ENCODE measurements at places on chromosomes 2 and 18.
A peak's percentile ranks its signal among the peaks of the same experiment; 100 is the strongest.

GRCh38 chr2:123073371-123073770 lies 951.7 kb upstream of the CNTNAP5 start:
- no peak for DNase-seq

- no peak for DNase-seq
Measured at GRCh38 chr18:69974365-69974764, 26.7 kb upstream of the CD226 start.

GRCh38 chr18:26909599-26910290 lies 44.2 kb upstream of the AQP4 start:
- DNase-seq: no peak

GRCh38 chr2:48122166-48122565 lies 215.9 kb upstream of the FBXO11 start:
- DNase-seq: no peak

GRCh38 chr2:119826370-119826961 lies 66.7 kb downstream of the PTPN4 start:
- peak; percentile 43 for DNase-seq

DNA sequence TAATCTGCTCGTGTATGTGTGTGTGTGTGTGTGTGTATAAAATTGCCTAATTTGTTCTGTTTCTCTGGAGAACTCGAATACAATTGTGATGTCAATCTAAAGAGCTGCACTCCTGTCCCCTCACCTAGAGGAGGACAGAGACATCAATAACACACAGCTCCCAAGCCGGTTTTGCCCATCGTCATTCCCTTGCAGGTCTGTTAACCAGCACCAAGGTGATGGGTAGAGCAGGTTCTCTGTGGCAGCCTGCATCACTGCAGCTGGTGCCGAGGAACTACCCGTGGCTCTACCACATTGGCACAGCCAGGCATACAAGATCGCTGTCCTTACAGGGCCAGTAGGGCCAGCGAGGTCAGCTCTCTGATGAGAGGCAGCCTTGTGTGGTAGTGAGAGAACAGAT lies 41.0 kb downstream of the LBH start:
- no peak for DNase-seq

- no peak for DNase-seq
Measured at GRCh38 chr2:86223927-86224560, 24.8 kb downstream of the MRPL35 start.

DNA sequence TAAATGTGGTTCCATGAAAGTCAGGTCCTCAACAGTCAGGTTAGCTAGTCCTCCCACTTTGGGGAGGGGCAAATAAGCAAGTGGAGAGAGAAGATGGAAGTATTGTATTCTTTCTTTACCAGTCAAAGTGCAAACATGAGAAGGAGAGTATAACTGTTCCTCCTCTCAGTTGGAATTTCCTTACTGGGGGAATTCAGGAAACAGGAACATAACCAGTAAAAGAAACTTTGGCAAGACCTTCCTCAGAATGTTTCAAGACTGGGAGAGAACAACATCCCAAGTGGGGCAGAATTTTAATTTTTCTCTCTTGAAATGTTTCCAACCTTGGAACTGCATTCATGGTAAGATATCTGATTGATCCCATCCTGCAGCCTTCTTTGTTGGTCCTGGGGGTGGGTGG lies 552.4 kb upstream of the TNP1 start:
- DNase-seq: no peak

GRCh38 chr18:47893939-47894699 lies 36.3 kb downstream of the SMAD2 start:
- no peak for DNase-seq

- DNase-seq: no peak
Measured at GRCh38 chr2:230893338-230893737, 28.6 kb downstream of the ITM2C start.

GRCh38 chr2:28544922-28545589 lies 49.2 kb downstream of the PLB1 start:
- DNase-seq: peak; percentile 31

- DNase-seq: no peak
Measured at GRCh38 chr2:74532222-74532621, 2.5 kb downstream of the HTRA2 start.

DNA sequence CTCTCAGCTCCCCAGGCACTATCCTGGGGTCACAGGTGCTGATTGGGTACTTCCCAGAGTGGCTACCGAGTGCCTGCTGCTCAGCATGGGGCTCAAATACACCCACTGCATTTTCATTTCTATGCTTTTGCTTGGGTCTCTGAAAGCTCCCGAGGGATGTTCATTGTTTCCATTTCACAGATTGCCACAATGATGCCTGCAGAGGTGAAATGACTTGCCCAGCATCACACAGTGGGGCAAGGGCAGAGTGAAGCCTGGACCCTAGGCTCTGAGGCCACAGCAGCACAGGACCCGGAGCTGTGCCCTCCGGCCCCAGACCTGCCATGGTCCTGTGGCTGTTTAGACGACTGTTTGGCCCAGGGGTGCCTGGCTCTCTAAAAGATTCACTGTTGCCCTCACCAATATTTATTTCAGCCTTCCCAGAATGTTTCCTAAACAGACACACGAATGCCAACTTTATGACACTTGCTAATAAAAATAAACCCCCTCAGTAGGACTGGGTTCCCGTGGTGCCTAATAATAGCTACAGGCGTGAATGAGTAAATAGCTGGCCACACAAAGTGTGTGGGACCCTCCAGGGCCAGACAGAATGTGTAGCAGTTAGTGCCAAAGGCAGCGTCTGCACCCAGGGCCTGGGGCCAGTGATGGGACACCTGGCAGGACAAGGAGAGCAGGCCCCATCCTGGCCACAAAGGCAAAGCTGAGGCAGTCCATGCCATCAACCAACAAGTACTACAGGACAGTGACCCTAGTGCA lies 11.5 kb upstream of the ST8SIA5 start:
- DNase-seq: no peak

DNA sequence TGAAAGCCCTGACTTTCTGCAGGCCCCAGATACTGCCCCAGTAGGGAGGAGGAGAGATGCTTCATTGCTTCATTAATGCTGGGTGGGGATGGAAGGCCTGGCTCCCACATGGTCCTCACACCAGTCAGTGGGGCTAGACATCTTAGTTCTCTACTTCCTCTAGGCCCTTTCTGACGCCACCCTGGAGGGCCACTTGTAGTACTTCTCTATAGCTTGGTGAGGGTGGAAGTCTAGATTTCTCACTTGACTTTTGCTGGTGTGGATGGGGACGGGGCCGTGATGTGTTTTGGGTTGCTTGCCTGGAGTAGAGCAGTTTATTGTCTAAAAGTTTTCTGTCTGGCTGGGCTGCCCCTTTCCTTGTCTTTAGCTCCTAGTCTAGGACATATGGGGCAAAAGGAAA lies 18.7 kb downstream of the MERTK start:
- DNase-seq: no peak

DNA sequence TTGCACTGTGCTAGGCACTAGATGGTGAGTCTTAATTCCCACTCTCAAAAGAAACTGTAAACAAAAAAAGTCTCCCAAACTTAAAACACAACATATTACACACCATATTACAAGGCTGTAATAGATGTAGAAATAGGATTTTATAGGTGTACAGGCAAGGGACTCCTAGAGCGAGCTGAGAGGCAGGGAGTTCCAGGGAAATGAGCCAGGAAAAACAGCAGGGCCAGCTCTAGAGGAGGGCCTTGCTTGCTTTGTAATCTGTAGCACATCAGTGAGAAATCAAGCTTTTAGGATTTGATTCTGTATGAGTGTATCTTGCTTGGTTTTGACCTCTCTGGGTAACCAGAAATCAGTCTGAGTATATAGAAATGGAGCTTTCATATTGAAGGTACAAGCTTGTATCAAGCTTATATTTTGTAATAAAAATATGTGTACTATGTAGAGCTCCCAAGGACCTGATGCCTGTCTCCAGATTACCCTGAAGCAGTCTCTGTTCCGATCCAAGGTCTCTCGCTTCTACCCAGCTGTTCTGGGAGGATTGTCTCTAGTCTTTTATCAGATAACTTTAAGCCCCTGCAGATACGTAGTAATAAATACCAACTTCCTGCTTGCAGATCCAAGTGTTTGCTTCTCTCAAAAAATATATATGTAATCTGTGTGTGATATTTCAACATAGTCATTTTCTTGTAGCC lies 73.0 kb downstream of the MYO1B start:
- DNase-seq: no peak

- no peak for DNase-seq
Measured at GRCh38 chr2:198587741-198588140, 783.3 kb downstream of the PLCL1 start.

DNA sequence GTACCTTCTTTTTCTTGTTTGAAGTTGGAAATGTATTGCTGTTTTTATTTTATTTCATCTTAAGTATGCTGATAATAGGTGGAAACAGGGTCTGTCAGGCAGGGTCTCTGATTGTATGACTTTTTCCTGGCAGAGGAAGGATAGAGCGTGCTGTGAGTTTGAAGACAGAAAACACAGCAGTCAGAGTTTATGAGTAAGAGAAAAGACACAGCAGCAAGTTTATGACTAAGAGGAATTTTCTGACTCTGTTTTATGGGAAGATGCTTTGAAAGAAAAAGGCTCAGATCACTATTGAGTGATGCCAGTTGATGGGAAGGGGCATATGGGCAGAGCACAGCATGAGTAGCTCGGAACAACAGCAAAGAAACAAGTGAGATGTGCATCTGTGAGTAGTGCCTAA lies 379.1 kb downstream of the MEIS1 start:
- no peak for DNase-seq

DNA sequence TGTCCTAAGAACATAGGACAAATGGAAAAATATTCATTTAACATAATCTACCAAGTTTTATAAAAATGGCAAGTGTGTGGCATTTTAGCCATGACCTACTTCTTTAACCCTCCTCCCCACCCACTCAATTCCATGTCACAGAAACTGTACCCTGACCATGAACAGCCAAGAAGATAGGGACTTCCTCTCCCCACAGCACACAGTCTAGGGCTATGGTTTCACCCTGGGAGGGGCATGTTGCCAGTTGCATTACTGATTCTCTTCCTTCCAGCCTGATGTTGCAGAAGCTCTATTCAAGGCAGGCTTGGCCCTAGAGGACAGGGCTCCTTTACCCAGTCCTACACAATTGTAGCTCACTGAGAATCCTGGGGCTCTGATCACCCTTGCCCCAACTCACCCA lies 153.6 kb upstream of the KLF7 start:
- no peak for DNase-seq

GRCh38 chr2:2707206-2707991 lies 376.3 kb upstream of the MYT1L start:
- no peak for DNase-seq

GRCh38 chr2:62197925-62198633 lies 2.2 kb downstream of the B3GNT2 start:
- DNase-seq: no peak

- no peak for DNase-seq
Measured at GRCh38 chr2:207926133-207926988, 99.0 kb downstream of the PLEKHM3 start.

GRCh38 chr18:44918142-44918476 lies 237.4 kb downstream of the SETBP1 start:
- DNase-seq: no peak

DNA sequence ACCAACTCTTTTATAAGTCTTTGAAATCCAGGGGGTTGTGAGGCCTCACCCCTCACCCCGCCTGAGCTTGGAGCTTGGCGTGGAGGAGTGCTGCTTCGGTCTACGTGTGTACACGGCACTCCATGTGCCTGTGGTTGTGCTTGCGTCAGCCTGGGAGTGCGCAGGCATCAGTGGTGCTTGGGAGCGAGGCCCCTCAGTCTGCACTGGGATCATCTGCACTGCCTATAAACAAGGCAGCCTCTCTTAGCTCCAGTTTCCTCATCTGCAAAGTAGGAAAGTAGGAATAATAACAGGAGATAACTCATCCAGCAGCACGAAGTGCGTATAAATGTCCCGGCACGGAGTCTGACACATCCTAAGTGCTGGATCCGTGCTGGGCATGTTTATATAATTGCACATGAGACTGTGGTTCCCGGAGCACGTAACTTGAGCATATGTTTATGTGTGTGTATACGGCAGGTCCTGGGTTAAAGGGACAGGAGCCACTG lies 1.2 kb downstream of the GYPC start:
- peak; percentile 62 for DNase-seq

GRCh38 chr2:62266433-62267038 lies 70.6 kb downstream of the B3GNT2 start:
- DNase-seq: no peak

DNA sequence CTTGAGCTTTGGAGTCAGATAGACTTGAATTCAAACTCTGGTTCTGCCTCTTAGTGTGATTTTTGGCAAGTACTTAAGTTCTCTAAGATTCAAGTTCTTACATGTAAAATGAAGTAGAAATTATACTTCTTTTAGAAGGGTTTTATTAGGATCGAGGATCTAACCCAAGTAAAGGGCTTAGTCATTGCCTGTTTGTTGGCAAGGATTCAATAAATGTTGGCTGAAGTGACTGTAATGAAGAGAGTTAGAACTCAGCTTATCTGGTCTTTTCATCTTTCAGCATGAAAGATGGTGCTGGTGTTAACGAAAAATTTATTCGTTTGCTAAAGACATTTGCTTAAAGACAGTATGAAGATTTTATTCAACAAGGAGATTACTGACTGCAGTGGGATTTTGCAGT lies 315.9 kb upstream of the THUMPD2 start:
- DNase-seq: no peak

DNA sequence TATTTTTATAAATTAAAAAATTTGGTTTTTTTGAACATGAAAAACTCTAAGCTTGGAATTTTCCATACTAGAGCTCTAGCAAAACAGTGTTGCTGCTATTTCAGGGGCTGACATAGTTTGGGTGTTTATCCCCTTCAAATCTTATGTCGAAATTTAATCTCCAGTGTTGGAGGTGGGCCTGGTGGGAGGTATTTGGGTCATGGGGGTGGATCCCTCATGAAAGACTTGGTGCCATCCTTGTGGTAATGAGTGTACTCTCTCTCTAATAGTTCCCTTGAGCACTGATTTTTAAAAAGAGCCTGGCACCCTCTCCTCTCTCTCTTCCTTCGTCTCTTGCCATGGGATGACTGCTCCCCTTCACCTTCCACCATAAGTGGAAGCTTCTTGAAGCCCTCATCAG lies 244.6 kb upstream of the UBE2E3 start:
- no peak for DNase-seq

DNA sequence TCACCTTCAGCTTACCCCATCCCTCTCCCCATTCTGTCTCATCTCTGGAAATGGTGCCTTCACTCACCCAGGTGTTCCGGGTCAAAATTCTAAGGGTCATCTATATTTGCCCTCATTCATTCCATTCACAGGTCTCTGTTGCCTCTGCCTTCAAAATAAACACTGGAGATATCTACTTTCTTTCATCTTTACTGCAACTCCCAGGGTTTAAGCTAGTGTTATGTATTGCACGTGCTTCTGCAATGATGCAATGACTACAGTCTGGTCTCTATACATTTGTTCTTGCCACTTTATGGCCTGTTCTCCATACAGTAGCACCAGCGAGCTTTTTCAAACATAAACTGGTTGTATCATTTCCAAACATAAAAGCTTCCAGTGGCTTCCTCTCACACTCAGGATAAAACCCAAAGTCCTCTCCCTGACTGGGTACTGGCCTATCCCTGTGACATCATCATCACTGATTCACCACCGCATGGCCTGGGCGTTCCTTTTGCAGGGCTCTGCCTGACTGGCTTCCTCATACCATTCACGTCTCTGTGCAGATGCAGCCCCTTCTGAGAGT lies 14.3 kb downstream of the DSG2 start:
- DNase-seq: no peak

GRCh38 chr2:135424849-135425248 lies 106.2 kb downstream of the ZRANB3 start:
- no peak for DNase-seq

GRCh38 chr2:58235984-58236383 lies 5.1 kb downstream of the FANCL start:
- DNase-seq: no peak

GRCh38 chr18:29161429-29161828 lies 984.5 kb upstream of the CDH2 start:
- DNase-seq: no peak

- no peak for DNase-seq
Measured at GRCh38 chr2:61272421-61273070, 110.6 kb downstream of the C2orf74 start.
